Activated naive CD4-positive, alpha-beta T cell treated with anti-CD3 and anti-CD28 coated beads, Interleukin-2, amount 10 ng/mL, durations not matched to agents 5 hours and 36 hours (primary cell): ENCODE measurements at places on chromosomes 6 and 20. TPM values are rescaled to one million over a fixed set of nuclear protein-coding genes. Genes with fewer than 3 reads are reported as not detected.

The DTNBP1 gene
- total RNA-seq, result 25.4 TPM

The SLC17A2 gene
- not detected for total RNA-seq

The CDH26 gene
- total RNA-seq, result 0.58 TPM

The POPDC3 gene
- total RNA-seq, result not detected

The CPXM1 gene
- 0.10 TPM for total RNA-seq

The DEFB124 gene
- total RNA-seq, result not detected

The AIG1 gene
- total RNA-seq, result 10.2 TPM

The GGT7 gene
- total RNA-seq, result 12.0 TPM

The FILIP1 gene
- total RNA-seq, result not detected

The SLC2A4RG gene
- total RNA-seq, result 98.4 TPM

The EYA2 gene
- total RNA-seq, result not detected

The RBM24 gene
- not detected for total RNA-seq

The PSORS1C1 gene
- total RNA-seq, result not detected

The ACTL10 gene
- 4.9 TPM for total RNA-seq

The HAO1 gene
- not detected for total RNA-seq

The SLC32A1 gene
- not detected for total RNA-seq

The ANKRD60 gene
- total RNA-seq, result not detected

The CAP2 gene
- not detected for total RNA-seq

The MUCL3 gene
- not detected for total RNA-seq

The BMP7 gene
- not detected for total RNA-seq
